ENCODE measurements at places on chromosomes 1 and 21. TPM values are rescaled to one million over a fixed set of nuclear protein-coding genes. Genes with fewer than 3 reads are reported as not detected.

The ARHGAP30 gene
- 2.6 TPM for total RNA-seq

The PTAFR gene
- total RNA-seq: 2.0 TPM

The PLEKHN1 gene
- total RNA-seq: 0.27 TPM

The SWT1 gene
- 13.2 TPM for total RNA-seq

The CELA3A gene
- not detected for total RNA-seq

The OR2T10 gene
- not detected for total RNA-seq

- no peak overlapping the region for H3K4me3 ChIP-seq
- DNase-seq: no peak
- H3K4me1 ChIP-seq: no peaks in the 10 kb centered on the region
- H3K36me3 ChIP-seq: no peaks in the 10 kb centered on the region
These were observed 97.8 kb upstream of the ZC3H11B start for GRCh38 chr1:219710529-219711194.

DNA sequence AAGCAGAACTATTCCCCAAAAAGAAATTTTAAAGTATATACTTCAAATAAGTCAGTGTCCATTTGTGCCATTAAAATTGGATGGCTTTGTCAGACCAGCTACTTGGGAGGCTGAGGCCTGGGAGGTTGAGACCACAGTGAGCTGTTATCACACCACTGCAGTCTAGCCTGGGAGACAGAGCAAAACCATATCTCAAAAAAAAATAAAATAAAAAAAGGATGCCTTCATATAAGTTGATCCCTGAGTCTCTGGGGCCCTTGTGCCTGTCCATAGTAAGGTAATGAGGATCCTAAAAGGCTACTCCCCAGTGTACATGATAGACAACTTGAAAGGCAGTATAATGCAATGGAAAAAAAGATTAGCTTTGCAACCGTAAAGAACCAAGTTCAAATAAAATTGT is 81.2 kb upstream of the BARHL2 start:
- no peak overlapping the region for H3K27ac ChIP-seq

DNA sequence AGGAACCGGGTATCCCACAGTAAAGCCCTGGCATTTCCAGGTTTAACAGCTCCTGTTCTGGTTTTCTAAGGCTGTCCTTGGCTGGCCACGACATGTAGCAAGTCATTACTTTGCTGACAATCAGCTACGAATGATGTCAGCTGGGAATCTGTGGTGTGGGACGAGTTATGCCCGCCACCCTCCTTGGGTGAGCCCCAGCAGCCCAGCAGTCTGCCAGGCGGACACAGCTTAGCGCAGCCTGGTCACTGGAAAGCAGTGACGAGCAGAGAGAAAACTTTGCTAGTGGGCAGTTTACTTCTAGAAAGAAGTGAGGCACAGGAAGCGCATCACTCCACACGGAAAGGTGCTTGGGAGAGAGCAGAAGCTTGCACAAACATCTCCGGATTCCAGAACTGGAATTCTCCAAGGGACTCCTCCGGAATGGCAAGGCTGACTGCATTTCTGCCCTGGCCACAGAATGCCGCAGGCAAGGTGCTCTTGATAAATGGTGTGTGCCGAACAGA is 15.5 kb upstream of the ZNF436 start:
- no peak overlapping the region for H3K4me3 ChIP-seq
- H3K27ac ChIP-seq: no peak overlapping the region
- peaks cover 6% of the 10 kb centered on the region for H3K36me3 ChIP-seq
- no peak for DNase-seq
- peaks cover 14% of the 10 kb centered on the region for H3K4me1 ChIP-seq

GRCh38 chr1:203267347-203267846 is 37.9 kb upstream of the BTG2 start:
- peak overlapping the region; percentile 42 for H3K4me3 ChIP-seq
- H3K36me3 ChIP-seq: no peaks in the 10 kb centered on the region
- peak overlapping the region; percentile 93 for H3K27ac ChIP-seq
- no peaks in the 10 kb centered on the region for H3K27me3 ChIP-seq

GRCh38 chr1:91402023-91402422 is 2.6 kb downstream of the HFM1 start:
- no peak overlapping the region for H3K27ac ChIP-seq
- H3K36me3 ChIP-seq: no peaks in the 10 kb centered on the region
- no peaks in the 10 kb centered on the region for H3K27me3 ChIP-seq
- DNase-seq: no peak

GRCh38 chr1:106603616-106604015 is 452.9 kb upstream of the PRMT6 start:
- no peaks in the 10 kb centered on the region for H3K4me1 ChIP-seq
- H3K27me3 ChIP-seq: no peaks in the 10 kb centered on the region
- H3K36me3 ChIP-seq: no peaks in the 10 kb centered on the region
- no peak overlapping the region for H3K4me3 ChIP-seq

GRCh38 chr1:106619827-106620134 is 436.7 kb upstream of the PRMT6 start:
- H3K4me1 ChIP-seq: no peaks in the 10 kb centered on the region
- no peak overlapping the region for H3K4me3 ChIP-seq
- DNase-seq: no peak
- no peak overlapping the region for H3K27ac ChIP-seq
- H3K36me3 ChIP-seq: no peaks in the 10 kb centered on the region
- H3K27me3 ChIP-seq: no peaks in the 10 kb centered on the region

GRCh38 chr1:77394166-77394565 is 112.3 kb downstream of the AK5 start:
- H3K27ac ChIP-seq: no peak overlapping the region
- no peak overlapping the region for H3K4me3 ChIP-seq
- H3K36me3 ChIP-seq: no peaks in the 10 kb centered on the region
- no peaks in the 10 kb centered on the region for H3K4me1 ChIP-seq

DNA sequence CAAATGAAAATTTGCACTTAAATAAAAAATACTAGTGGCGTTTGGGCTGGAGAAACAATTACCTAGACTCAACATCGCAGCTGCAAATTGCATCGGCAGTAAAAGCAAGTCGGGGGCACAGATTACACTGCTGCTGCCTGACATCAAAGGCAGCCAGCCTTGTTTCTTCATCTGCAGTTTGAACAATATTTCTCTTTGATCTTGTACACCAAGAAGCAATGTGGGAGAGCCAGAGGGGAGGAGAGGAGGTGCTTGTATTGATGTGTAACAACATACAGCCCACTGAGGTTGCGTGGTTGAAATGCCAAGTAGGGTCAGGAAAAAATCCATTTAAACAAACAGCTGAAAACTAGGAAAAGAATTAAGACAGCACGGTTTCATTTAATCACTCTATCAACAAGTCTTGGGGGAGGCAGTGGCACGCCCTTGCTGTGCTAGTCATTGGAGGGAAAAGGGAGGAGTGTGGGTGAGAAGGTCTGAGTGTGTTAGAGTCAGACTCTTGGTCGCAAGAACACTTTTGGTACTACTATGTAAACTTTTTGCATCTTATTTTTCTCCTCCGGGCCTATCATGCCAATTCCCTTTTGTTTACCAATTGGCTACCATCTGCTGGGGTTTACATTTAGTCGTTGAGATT is 456.5 kb downstream of the OMA1 start:
- H3K4me3 ChIP-seq: no peak overlapping the region
- H3K27ac ChIP-seq: no peak overlapping the region

- no peak for DNase-seq
- H3K27me3 ChIP-seq: no peaks in the 10 kb centered on the region
- no peak overlapping the region for H3K27ac ChIP-seq
- H3K4me1 ChIP-seq: no peaks in the 10 kb centered on the region
These were observed 27.4 kb downstream of the LGALS8 start for GRCh38 chr1:236550961-236551851.

- no peak overlapping the region for H3K4me3 ChIP-seq
- H3K27me3 ChIP-seq: no peaks in the 10 kb centered on the region
- no peaks in the 10 kb centered on the region for H3K4me1 ChIP-seq
- peaks cover 9% of the 10 kb centered on the region for H3K36me3 ChIP-seq
These were observed 80.9 kb downstream of the TTC3 start for GRCh38 chr21:37153935-37154350.
